ENCODE measurements at places on chromosomes 12 and 14.
A peak's percentile ranks its signal among the peaks of the same experiment; 100 is the strongest.

- DNase-seq, result no peak
These were observed 34.5 kb downstream of the PRKCH start for GRCh38 chr14:61355892-61356325.

DNA sequence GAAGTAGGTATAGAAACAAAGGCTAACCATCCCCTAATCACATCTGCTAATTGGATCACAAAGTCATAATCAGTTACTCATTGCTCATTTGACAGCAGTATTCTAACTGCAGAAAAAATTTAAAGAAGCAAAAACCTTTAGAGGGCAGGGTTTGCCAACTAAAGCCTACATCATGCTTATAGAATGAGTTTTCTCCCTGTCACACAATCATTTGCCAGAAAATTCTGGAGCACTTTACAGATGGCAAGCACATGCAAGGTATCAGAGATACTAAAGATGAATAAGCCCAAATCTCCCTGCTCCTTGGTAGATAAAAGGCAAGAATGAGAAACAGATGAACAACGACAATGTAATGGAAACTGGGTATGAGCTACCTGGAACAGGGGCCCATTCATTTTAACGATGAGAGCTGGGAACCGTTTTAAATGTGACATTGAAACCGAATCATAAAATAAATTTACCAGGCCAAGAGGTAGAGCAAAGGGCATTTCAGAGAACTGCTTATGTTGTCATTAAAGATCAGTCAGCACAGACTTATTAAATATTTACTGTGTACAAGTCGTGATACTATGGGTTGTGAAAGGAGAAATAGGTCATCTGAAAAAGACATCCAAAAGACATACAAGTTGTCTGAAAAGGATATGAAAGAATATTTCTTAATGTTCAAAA is 211.4 kb upstream of the ABCD2 start:
- DNase-seq, result no peak

DNA sequence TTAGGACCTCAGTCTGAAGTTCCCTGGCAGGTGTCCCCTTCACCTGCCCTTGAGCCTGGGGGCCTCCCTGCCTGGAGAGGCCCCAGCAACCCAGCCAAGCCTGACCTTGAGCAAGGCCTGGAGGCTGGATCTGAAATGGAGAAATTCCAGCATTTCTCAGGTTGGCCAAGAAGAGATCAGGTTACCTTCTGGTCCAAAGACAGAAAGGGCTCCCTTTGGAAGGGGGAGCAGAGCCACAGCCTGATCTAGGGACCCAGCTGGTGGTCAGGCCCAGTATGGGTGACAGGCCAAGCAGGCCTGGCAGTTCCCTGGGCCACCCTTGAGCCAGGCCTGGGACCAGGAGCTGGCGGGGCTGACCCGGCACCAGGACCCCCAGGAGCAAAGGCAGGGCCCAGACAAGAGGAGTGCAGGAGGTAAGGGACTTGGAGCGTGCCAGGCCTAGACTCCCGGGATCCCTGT is 82.8 kb downstream of the TNFAIP2 start:
- DNase-seq, result no peak

DNA sequence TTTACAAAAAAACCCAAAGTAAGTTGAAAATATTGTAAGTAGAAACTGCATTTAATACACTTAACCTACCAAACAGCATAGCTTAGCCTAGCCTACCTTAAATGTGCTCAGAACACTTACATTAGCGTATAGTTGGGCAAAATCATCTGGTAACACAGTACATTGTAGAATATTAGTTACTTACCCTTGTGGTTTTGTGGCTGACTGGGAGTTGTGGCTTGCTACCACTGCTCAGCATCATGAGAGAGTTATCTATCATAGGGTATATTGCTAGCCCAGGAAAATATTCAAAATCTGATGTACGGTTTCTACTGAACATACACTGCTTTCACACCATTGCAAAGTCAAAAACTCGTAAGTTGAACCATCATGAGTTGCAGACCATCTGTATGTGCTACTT is 141.7 kb upstream of the GARIN6 start:
- DNase-seq, result no peak

DNA sequence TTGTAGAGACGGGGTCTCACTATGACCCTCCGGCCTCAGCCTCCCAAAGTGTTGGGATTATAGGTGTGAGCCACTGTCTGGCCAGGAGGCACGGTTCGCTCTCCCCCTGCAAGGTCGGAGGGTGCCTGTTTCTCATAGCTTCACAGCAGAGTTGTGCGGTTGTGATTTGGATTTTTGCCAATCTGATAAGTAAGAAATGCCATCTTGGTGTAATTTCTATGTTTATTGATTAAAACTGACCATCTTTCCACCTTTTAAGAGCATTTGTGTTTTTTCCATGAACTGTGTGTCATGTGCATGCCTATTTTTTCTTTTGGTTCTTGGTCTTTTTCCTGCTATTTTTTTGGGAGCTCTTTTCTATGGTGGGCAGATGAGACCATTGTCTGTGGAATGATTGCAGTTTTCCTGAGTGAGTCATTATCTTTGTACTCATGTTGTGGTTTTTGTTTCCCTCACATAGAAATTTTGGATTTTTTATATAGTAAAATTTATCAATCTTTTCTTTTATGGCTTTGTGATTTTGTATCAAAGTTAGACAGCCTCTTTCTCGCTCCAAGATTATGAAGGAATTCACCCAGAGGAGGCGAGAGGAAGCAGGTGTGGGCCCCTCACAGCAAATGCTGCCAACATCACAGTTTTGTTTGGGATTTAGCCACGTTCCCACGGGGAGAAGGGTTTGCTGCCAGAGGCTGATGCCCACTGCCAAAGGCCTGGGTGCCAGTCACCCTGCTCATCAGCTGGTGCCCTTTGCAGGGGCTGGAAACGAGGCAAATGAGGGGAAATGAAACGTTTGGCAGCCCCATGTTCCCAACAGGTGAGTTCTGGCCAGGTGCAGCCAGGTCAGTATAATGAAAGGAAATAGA is 47.2 kb downstream of the RFX4 start:
- no peak for DNase-seq

GRCh38 chr14:92437729-92438285 is 75.8 kb upstream of the RIN3 start:
- no peak for DNase-seq

DNA sequence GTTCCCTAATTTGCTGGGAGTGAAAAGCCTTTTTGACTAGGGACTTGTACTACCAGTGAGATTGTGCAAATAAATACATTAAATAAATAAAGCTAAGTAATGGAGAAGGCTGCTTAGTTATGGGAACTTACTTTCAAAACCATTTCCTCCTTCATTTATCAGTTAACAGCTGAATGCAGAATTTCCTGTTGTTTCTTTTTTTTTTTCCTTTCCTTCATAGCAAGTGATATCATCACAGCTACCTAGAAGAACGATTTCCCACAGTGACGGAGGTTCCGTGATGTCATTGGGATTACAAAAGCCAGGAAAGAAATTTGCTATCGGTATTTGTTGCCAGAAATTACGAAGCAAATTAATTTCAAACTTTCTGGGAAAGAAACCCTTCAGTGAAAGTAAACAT is 42.1 kb upstream of the SOCS2 start:
- DNase-seq, result peak; percentile 4

DNA sequence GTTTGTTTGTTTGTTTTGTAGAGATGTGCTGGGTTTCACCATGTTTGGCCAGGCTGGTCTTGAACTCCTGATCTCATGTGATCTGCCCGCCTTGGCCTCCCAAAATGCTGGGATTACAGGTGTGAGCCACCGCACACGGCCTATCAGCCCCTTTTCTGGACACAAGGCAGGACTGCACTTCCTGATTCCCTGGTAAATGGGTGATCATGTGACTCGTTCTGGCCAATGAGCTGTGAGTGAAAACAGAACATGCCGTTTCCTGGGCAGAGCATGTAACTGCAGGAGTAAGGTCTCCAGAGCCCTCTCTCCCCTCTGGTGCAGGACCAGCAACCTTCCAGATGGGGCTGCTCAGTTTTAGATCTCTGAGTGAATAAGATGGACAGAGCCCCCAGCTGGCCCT is 92.7 kb downstream of the ITPK1 start:
- DNase-seq, result no peak

GRCh38 chr12:129659961-129660622 is 243.7 kb downstream of the TMEM132D start:
- DNase-seq, result no peak

- no peak for DNase-seq
These were observed 480.7 kb downstream of the TMEM132D start for GRCh38 chr12:129423041-129423580.

- DNase-seq, result no peak
These were observed 73.6 kb downstream of the SRGAP1 start for GRCh38 chr12:63917864-63918799.

- no peak for DNase-seq
These were observed 29.8 kb downstream of the GPRC5D start for GRCh38 chr12:12922191-12922616.

- no peak for DNase-seq
These were observed 37.5 kb downstream of the LRIG3 start for GRCh38 chr12:58882826-58883225.

- no peak for DNase-seq
These were observed 462.4 kb upstream of the RGS6 start for GRCh38 chr14:71469643-71470335.

- DNase-seq, result no peak
These were observed 2.2 kb downstream of the L3HYPDH start for GRCh38 chr14:59481871-59482540.

DNA sequence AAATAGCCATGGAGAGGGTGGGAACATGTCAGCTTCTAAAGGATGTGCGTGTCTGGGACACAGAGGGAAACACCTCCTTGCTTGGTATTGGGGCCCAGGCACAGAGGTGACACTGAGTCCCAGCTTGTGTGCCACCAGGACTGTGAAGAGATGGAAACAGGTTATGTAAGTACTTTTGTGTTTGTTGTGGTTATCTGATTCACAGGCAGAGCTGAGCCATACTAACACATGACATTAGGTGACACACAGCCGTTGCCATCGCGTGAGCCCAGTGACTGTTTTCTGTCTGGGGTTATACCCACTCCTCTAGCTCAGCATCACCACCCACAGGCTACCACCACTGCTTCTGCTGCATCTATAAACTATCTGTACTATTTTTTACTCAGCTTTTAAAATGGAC is 12.1 kb upstream of the FLVCR2 start:
- DNase-seq, result no peak

DNA sequence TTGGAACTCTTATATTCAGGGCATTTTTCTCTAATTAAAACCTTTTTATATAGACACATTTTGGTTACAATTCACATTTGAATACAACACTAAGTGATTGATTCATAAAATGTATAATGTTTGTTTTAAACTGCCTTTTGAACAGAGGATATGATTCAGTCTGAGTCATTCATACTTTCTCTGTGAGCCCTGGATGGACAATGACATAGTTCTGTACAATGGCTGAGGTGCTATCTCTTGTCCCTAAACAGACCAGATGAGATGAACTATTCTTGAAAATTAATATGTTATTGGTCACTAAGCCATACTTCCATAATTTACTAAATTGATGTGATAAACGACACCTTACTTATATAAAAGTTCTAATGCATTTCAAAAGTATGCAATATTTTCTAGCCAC is 199.7 kb upstream of the ATXN7L3B start:
- no peak for DNase-seq

Data from osteocyte (in vitro differentiated cells).